Stimulated activated CD4-positive, alpha-beta T cell treated with anti-CD3 and anti-CD28 coated beads, Interleukin-12 subunit alpha, Interleukin-12 subunit beta, amount 100 ng/mL, for 24 hours (primary cell): ENCODE measurements at places on chromosomes 3 and 15.

DNA sequence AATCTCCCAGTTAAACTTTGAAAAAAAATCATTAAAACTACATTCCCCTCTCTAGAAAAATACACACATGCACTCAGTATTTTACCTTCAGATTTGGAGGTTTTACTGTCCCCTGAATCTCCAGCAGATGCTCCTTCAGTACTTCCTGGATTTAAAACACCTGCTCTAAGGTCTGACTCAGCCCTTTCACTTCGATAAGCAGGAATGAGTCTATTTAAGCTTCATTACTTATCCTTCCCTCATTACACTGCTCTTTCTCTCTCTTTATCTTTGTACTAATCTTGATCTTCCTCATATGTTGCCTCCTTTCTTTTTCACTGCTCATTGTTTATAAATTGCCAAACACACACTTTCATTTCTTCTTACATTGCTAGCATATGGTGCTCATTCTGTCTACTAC is 443.9 kb downstream of the DIPK2A start:
- DNase-seq, result no peak

- no peak for DNase-seq
Observed at GRCh38 chr3:112807685-112808084, 39.0 kb downstream of the CD200R1L start.

DNA sequence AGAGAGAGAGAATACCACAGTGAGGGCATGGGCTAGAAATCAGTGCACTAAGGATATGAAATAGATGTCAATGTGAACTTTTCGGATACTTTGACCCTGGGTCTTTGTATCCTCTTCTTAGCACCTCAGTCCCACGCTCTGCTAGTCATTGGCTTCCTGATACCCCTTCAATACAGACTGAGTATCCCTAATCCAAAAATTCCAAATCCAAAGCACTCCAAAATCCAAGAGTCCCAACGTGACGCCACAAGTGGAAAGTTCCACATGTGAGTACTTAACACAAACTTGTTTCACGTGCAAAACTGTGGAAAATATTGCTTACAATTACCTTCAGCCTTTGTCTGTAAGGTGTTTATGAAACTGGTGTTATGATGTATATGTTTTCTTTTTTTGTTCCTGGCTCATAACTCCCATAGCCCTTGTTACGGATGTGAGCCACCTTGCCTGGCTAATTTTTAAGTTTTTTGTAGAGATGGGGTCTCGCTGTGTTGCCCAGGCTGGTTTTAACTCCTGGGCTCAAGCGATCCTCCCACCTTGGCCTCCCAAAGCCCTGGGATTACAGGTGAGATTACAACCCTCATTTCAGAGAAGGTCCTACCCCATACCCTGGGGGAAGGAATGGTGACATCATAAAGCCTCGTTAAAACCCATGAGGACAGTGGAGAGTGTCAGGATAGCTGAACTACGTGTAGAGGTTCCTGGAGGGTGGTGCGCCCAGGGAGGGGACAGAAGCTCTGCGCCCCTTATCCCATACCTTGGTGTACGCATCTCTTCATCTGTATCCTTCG is 10.2 kb upstream of the IRAK2 start:
- no peak for DNase-seq

- no peak for DNase-seq
Observed at GRCh38 chr3:171282041-171282440, 178.2 kb downstream of the TNIK start.

- no peak for DNase-seq
Observed at GRCh38 chr15:25905140-25905539, 42.0 kb upstream of the ATP10A start.

GRCh38 chr3:117801912-117802239 is 1092.3 kb downstream of the TUSC7 start:
- no peak for DNase-seq

DNA sequence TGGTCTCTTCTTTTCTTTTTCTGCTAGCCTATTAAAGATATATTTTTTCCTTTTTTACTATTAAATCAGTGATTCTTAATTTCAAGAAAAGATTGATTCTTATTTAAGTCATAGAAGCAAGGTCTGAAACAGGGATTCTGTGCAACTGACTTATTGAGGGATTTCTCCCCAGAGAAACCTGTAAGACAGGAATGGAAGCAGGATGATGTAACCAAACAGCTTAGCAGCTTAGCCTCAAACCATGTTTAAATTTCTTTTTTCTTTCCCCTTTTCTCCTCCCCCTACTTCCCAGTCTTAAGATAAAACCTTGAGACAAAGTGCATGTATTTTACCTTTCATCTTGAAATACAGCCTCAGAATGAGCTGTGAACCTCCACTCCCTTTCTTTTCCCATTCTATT is 322.8 kb downstream of the NEK10 start:
- no peak for DNase-seq

GRCh38 chr15:100099976-100100375 is 241.8 kb downstream of the ADAMTS17 start:
- DNase-seq, result no peak

DNA sequence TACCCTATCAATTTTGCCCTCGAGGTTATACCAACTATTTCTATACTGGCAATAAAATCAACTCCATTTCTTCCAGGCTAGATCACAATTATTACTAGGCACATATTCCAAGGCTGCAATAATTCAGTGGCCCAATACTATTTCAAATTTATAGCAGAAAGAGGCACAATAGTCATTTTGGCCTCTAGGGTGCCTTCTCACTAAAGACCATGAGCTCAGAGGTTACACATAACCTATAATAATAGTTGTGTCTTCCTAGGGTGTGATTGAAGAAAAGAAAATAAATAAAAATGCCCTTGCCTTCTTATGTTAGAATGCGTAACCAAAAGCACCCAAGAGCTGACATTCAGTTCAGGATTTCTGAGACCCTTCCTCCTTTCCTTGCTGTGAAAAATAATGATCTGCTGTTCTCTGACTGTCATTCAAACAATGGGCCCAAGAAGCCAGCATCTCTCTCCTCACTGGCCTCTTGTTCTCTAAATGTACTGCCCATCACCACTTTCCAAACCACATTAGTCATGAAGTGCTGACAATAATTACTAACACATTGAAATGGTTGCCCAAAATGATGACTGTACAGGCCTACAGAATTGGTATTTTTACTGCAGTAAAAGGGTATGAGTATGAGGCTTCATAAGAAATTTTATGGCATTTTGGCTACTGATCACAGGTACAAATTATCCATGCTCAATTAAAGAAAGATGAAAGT is 244.8 kb downstream of the LRRN1 start:
- no peak for DNase-seq

DNA sequence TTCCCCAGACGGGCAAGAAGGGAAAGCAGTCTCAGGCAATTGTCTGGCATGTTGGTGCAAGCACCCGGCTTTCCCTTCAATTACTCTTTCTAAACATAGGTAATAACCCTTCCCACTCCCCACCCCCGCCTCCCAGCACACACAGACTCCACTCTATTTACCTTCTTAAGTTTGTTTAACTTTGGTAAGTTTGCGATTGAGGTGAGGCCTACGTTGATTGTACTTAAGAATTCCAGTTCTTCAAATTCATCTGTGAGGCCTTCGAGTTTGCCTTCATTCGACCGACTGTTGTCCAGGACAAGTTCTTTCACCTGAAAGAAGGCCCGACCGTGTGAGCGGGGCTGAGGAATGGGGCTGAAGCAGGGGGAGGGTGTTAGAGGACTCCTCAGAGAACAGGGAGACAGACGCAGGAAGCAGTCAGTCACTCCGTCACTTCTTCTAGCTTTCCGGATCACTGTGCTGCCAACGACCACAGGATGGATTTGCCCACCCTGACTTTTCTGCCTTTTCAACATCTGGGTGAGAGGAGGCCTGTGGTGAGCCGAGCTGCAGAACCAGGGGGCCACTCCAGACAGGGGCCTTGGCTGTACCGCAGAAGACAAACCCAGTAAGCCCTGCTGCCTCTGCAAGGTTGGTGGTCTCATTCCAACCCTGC is 33.0 kb downstream of the ANP32A start:
- no peak for DNase-seq

GRCh38 chr3:55500555-55501330 is 13.6 kb upstream of the WNT5A start:
- DNase-seq, result no peak

DNA sequence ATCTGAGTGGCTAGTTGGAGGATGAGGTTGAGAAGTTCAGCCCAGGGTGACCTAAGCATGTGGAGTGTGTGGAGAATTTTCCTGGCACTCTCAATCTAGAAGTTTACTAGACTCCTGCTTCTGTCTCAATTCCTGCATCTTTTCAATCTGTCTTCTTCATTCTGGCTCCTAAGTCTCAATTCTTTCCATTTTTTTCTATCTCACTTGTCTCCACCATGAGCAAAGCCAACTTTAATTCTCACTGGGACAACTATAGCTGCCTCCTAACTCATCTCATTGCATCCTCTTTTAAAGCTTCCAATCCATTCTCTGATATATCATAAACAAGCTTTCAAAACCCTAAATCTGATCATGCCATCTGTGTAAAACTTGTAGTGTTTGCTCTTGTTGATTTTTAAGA is 569.3 kb downstream of the NAALADL2 start:
- no peak for DNase-seq

GRCh38 chr3:195815169-195815771 is 3.5 kb upstream of the MUC4 start:
- no peak for DNase-seq

DNA sequence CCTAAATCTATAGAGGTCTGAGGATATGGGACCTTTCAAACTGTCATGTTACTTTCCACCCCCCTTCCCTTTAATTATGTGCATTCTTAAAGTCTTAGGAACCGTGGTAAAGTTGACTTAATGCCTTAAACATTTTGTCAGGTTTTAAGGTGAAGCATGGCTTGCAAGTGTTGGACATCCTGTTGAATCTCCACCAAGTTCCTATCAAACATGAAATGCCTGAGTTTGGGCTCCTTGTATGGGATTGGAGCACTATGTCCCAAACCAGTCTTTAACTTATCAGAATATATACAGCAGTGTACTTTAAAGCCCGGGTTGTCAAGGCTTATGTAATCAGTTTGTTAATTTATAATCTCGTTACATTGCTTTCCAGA is 1.1 kb downstream of the SNRK start:
- no peak for DNase-seq

DNA sequence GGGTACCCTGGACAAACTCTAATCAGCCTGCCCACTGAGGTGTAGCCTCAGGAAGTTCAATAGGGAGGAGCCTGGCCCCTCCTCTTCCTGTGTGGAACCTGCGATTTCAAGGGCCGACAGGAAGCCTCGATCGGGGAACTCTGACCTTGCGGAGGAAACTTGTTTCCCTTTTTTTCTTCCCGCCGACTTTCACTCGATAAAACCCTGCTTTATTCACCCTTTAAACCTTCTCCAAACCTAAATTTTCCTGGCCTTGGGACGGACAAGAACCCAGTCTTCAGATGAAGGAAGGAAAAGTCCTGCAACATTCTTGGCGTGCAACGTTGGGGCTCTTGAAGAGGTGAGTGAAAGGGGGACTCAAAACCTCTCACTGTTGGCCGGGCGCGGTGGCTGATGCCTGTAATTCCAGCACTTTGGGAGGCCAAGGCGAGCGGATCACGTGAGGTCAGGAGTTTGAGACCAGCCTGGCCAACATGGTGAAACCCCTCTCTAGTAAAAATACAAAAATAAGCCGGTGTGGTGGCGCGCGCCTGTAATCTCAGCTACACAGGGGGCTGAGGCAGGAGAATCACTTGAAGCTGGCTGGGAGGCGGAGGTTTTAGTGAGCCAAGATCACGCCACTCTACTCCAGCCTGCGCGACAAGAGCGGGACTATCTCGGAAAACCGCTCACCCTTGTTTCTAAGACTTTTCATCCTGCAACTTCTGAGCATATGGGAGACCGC is 208.2 kb downstream of the ZNF385D start:
- DNase-seq, result no peak
